Fibroblast of skin of abdomen (primary cell): ENCODE measurements at places on chromosomes 16 and 17.

DNA sequence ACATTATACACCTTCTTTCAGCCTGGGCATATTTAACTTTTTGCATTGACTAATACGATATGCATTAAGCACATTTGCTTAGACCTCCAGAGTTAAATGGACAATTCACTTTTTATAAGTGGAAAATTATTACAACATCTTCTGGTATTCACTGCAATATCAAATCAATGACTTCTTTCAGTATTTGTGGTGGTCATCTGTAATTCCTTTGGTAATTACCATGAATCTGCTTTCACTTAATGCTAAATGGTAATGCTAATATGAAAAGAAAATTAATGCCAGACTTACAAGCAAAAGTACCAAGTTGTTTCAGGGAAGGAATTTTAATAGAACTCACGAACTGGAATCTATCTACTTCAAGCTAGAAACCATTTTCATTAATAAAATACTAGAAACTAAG lies 6.4 kb downstream of the GPATCH8 start:
- peak; percentile 60 for DNase-seq

- no peak for DNase-seq
Observed at GRCh38 chr16:46927273-46927672, 43.1 kb downstream of the GPT2 start.

DNA sequence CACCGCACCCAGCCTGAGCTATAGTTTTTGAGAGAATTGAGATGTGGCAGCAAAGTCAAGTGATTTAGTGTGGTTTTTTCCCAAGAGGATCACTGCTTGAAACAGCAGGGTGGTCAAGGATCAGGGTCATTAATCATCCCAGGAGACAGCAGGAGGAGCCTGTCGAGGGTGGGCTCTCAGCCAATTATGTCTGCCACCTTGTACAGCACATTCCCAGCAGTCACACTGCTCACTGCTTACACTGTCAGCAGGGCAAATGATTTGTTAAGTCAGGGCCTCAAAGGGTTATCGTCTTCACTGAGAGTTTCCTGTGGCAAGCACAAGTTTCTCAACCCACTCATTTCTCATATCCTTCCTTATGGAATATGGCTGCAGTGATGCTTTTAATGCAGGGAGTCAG lies 13.2 kb downstream of the B3GNT9 start:
- no peak for DNase-seq

GRCh38 chr17:77768248-77768852 lies 190.2 kb upstream of the TNRC6C start:
- DNase-seq, result no peak

DNA sequence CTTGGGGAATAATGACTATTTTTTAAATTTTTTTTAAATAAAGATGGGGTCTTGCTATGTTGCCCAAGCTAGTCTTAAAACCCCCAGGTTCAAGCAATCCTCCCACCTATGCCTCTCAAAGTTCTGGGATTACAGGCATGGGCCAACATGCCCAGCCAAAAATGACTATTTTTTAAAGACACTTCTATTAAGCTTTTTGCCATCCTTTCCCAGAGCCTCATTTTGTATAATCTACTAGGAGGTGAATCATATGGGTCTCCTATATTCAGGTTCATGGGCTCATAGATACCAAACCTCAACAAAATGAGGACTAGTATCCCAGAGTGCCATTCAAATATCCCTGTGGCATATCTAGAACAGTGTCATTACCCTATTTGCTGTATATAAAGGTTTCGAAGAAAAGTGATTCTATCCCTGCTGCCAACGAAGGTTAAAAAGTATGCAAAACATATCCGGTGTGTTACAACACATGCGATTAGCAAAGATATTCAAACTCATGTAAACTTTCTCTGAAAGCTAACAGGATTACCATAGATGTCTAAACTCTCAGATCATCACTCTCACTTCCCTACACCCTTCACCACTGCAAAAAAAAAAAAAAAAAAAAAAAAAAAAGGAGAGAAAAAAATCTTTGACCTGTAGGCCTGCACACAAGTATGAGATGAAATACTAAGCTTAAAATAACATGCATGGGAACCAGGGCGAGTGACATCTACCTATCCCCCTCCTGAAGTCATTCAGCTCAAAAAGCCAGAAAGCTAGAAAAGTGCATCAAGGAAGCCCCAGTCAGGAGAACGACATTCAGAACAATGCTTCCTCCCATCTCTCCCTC lies 23.5 kb downstream of the XPO6 start:
- no peak for DNase-seq

- no peak for DNase-seq
Observed at GRCh38 chr16:57699899-57700298, 5.3 kb downstream of the DRC7 start.

DNA sequence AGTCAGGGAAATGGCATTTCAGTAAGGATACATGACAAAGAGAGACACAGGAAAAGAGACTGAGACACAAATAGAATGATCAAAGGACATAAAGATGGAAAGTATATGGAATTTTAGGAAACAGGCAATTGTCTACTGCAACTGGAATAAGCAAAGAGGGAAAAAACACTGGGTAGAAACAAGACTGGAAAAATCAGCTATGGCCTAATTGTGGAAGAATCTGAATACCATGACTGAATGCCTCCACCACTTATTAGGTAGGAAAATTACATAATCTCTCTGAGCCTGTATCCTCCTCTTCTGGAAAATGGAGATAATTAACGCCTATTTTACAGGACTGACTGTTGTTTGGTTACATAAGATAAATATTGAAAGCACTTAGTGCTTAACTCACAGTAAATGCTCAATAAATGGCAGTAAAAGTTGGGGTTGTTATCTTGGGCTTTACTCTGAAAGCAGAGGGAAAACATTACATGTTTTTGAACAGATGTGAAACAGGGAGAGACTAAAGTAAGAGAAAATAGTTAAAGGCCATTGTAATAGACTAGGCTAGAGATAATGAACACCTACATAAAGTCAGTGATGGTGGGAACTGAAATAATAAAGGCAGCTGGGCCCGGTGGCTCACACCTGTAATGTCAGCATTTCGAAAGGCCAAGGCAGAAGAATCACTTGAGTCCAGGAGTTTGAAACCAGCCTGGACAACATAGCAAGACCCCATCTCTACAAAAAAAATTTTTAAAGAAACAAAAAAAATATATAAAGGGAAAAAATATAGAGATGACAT lies 63.5 kb upstream of the C17orf78 start:
- no peak for DNase-seq

GRCh38 chr17:52965856-52966255 lies 807.3 kb upstream of the CA10 start:
- no peak for DNase-seq

DNA sequence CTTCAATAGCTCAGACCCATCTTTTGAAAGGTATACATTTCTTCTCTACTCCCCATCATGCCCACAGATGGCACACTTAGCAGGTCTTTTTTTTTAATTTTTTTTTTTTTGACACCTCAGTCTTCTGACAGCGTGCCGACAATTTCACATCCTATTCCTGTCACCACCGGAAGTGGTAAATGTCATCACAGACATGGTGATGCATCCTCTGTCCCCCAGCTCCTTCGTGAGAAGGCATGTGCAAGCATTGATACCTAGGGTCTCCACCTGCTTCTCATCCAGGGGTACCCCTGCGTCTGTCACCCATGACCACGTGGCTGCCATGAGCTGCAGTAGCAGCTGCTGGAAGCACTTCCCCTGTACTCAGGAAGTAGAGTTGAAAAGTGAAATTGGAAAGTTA lies 35.6 kb downstream of the ELAC2 start:
- DNase-seq, result no peak

- peak; percentile 54 for DNase-seq
Observed at GRCh38 chr17:41049110-41049509, 2.0 kb upstream of the KRTAP2-1 start.

- no peak for DNase-seq
Observed at GRCh38 chr16:85453194-85453678, 159.9 kb upstream of the GSE1 start.

DNA sequence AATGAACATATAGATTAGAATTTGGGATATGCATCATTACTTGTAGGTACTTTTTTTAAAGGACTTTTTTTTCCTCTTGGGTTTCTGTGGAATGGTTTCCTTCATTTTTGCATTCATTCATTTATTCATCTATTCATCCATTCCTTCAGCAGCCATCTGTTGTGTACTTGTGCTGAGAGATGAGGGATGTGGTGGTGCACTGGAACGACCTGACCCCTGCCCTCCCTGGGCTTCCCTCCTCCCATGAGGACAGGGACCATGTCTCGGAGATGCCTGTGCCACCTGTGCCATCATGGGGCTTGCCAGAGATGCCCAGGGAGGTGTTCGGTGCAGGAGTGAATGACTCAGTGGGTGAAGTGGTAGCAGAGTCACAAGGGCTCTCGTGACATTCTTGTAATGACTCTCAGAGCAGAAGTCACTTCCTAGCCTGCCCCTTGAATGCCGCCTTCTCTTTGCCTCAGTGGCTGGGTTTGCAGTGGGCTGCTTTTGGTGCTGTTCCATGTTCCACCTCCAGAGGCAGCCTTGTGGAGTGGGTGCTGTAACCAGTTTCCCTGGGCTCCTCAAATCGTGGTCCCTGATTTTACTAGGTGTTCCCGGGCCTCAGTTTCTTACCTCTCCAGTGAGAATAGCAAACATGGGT lies 43.9 kb downstream of the CLEC16A start:
- no peak for DNase-seq

GRCh38 chr17:32827227-32827626 lies 49.7 kb downstream of the MYO1D start:
- DNase-seq, result no peak
